ENCODE measurements at places on chromosomes 5 and 9. TPM values are rescaled to one million over a fixed set of nuclear protein-coding genes. Genes with fewer than 3 reads are reported as not detected.

Gene PCDHGB7
- polyA plus RNA-seq: 3.6 TPM

Gene PTTG1
- 35.6 TPM for polyA plus RNA-seq

Gene C5orf58
- polyA plus RNA-seq: 1.0 TPM

Gene PLPP1
- 54.7 TPM for polyA plus RNA-seq

Gene CERCAM
- 19.9 TPM for polyA plus RNA-seq

- no peak for DNase-seq
Observed at GRCh38 chr5:39274398-39275085, 55.2 kb upstream of the FYB1 start.

GRCh38 chr5:3343211-3343610, 252.4 kb upstream of the IRX1 start:
- DNase-seq: no peak

- peak; percentile 17 for DNase-seq
Observed at GRCh38 chr5:146076455-146076854, 28.9 kb downstream of the PLAC8L1 start.

DNA sequence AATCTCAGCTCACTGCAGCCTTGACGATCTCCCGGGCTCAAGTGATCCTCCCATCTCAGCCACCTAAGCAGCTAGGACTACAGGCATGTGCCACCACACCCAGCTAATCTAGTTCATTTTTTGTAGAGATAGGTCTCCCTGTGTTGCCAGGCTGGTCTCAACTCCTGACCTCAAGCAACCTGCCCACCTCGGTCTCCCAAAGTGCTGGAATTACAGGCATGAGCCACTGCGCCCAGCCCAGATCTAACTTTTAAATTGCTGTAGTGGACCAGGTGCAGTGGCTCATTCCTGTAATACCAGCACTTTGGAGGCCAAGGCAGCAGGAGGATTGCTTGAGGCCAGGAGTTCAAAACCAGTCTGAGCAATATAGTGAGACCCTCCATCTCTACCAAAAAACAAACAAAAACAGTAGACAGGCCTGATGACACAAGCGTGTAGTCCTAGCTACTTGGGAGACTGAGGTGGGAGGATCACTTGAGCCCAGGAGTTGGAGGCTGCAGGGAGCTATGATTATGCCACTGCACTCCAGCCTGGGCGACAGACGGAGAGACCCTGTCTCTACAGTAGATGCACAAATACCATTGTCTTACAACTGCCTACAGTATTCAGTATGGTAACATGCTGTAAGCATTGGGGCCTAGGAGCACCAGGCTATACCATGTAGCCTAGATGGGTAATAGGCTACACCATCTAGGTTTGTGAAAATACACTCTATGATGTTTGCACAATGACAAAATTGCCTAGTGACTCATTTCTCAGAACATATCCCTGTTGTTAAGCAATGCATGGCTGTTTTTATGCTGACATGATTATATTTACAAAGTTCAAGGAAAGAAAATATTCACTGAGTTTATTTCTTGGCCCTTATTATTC, 1.5 kb upstream of the SIT1 start:
- no peak for DNase-seq

DNA sequence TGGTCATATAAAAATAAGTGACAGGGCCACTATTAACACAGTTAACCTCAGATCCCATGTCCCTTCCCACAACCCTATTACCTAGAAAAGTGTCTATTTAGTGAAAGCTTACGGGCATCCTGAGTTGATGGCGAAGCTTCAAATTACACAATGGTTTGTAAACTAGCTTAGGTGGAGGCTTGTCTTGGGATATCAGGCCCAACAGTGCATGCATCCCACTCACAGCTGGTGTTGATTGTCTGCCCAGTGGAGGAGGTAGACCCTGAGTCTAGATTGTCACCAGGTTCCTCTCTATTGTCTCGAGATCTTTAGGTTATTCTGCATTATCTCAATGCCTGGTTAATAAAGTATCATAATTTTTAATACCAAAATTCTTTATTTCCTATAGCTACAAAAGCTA, 30.4 kb downstream of the PRELID2 start:
- DNase-seq: no peak

- DNase-seq: no peak
Observed at GRCh38 chr5:159774476-159775031, 141.7 kb upstream of the ADRA1B start.

- DNase-seq: peak; percentile 73
Observed at GRCh38 chr5:149063017-149063687, at the start of gene SH3TC2. TSS of gene SH3TC2 (minus strand) at chr5:149063062. CDS start at chr5:149063022, 40 bp downstream.

- no peak for DNase-seq
Observed at GRCh38 chr9:86352440-86353077, 1.7 kb downstream of the TUT7 start.

DNA sequence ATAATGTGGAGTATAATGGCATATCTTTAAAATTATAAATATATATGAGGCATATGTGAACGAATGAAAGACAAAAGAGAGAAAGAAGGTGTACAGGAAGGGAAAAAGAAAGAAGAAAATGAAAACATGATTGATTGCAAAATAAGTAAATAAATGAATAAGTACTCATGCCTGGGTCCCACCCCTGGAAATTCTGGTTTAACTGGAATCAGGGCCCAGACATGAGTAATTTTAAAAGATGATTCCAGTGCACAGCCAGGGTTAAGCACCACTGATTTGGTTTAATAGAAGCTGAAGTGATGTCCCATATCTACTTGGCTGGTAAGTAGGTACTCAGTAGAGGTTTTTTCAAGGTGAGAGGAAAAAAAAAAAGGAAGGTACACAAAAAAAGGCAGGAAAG, 34.0 kb upstream of the HOMER1 start:
- no peak for DNase-seq

- no peak for DNase-seq
Observed at GRCh38 chr9:10858817-10859216, 246.0 kb upstream of the PTPRD start.

GRCh38 chr5:153704110-153704509, 213.6 kb downstream of the GRIA1 start:
- DNase-seq: no peak

Data from large intestine (tissue), 12 donors.